BE2C (cell line): ENCODE measurements at places on chromosomes 4 and X.

DNA sequence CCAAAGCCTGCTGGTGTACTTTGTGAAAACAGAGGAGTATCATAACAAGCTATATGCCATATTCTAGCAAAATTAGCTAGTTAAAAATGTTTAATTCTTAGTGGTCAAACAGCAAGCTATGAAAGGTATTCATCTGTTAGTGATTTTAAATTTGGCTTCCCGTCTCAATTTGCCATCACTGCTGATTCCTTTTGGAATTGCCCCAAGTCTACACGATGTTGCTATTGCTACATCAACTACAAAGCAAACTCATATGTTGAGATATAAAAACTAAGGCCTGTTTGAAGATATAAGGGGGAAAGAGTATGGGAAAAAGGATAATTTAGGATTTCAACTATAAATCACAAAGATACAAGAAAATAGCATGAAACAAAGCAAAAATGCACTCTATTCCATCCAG is 146.1 kb downstream of the COL25A1 start:
- DNase-seq = no peak

- no peak for DNase-seq
Measured at GRCh38 chr4:10007436-10007740, 13.9 kb downstream of the SLC2A9 start.

- DNase-seq = no peak
Measured at GRCh38 chrX:136182414-136182813, 35.1 kb downstream of the FHL1 start.

- no peak for DNase-seq
Measured at GRCh38 chrX:45134775-45135174, 65.9 kb downstream of the DIPK2B start.

DNA sequence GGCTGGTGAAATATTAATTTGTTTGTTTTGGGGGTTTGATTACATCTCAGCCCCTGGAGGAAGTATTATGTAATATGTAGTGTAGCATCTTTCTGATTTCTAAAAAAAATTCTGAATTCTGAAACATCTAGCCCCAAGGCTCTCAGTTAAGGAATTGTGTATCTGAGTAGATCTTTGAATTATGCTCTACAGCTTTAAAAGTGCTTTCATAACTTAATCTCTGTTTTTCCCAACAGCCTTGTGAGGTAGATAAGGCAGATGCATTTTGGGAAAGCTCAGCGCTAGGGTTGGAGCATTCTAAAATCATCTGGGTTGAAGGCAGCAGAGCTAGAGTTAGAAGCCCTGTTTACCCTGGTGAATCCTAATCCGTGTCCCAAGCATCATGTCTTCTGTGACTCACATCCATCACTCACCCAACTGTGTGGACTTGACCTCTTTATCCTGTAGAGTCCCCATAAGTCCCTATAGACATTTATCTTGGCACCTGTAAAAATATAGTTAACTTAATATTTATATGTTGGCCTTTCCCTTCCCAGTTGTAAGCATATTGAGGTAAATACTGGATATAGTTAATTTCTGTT is 49.8 kb downstream of the FNIP2 start:
- no peak for DNase-seq

DNA sequence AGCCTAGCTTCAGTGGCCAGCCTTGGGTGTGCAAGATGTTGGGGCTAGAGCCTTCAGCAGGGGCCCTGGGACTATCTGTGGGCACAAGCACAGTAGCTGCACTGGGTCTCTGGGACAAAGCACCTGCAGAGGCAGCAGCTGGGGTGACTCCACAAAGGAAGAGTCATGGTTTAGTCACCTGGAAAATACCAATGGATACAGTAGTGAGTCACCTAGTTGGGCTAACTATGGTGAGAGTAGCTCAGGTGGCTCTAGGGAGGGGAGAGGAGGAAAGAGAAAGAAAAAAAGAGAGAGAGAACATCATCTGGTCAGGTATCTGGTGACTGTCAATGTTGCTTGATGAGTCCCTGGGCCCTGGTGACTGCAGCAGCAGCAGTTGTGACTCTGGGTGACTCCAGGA is 72.9 kb upstream of the SPIN4 start:
- DNase-seq = no peak

DNA sequence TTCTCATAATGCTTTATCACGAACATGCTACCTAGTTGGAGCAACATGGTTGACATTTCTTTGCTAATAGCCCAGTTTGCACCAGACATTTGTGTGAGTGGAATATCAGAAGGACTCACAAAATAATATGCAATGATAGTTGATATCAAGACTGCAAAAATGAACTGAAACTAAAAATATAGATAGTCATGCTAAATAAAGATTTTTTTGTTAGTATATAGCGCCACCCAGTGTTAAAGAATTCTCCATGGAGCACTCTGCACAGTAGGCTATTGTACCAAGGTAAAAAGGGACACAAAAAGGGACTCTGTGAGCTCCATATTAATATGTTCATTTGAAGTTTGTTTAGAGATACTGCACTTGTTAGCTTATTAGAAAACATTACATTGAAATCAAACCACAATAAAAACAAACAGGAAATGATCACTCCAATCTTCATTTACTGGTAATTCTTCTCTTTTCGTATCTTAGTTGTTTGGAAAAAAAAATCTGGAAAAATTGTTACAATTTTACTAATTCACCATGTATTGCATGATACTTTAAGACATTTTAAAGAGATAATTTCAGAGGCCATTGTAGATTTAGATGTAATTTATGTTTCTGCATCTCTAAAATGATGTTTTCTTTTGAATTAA is 1509.6 kb downstream of the ADGRL3 start:
- DNase-seq = no peak

- no peak for DNase-seq
Measured at GRCh38 chr4:34718576-34719245, 1525.6 kb downstream of the ARAP2 start.

DNA sequence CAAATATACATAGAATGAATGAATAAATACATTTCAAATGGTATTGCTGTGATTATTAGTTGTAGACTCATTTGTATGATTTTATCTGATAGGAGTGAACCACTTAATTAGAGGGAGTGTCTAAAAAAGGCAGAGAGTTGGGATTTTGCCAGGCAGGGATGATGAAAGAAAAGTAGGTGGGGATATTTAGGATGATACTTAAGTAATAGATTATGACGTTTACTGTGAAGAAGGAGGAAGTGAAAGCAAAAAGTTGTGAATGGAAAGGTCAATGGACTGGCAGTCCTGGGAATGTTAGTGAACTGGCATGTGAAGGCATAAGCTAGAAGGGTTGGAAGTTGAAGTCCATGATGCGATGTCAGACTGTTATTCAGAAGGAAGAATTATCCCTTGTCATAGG is 917.1 kb downstream of the RAPGEF2 start:
- DNase-seq = no peak

- DNase-seq = no peak
Measured at GRCh38 chr4:159012381-159012780, 90.5 kb upstream of the RAPGEF2 start.
